ENCODE measurements at places on chromosomes 3 and 15.

DNA sequence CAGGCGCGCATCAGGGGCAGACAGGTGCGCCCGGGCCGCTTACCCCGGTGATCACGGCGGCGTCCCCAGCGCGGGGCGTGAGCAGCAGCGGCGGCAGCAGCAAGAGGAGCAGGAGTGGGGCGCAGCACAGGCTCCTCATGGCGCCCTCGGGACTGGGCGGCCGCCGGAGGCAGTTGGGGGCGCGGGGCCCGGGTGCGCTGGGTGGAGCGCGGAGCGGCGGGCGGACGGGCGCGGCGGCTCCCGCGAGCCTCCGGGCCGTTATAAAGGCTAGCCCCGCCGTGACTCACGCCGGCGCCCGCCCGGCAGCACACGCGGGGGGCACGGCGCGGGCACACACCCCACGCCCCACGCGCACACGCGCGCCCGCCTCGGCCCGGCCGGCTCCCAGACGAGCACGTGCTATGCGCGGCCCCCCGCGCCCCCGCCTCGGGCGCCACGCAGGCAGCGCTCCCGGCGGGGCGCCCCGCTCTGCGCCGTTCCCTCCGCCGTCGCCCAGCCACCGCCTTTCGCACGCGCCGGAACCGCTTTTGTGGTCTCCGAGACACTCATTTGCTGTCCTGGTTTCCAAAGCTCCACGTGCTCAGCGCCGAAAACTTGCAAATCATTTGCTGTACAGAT, at the start of gene PROK2:
Gene PROK2 (minus strand): TSS at position 235 of the 618 bp plus-strand sequence. CDS start 96 bp downstream, at position 139.
- DNase-seq: no peak

GRCh38 chr15:27232876-27233275, 261.9 kb downstream of the GABRG3 start:
- DNase-seq: no peak

DNA sequence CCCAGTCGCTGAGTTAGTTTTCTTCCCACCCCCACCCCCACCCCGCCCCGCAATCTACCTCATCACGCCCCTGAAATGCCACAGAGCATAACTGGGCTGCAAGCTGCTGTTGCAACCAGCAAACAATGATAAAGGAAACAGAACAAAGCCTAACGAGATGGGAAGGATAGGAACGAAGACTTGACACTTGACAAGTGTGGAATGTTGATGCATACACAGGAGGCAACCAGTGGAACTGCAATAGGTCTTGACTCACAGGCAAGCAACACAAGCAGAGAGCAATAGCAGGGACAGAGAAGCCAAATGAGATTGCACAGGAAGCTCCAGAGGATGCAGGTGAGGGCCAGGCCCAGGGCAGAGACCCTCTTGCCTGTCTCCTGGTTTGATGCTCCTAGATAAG, 225.9 kb downstream of the IGSF11 start:
- DNase-seq: no peak

DNA sequence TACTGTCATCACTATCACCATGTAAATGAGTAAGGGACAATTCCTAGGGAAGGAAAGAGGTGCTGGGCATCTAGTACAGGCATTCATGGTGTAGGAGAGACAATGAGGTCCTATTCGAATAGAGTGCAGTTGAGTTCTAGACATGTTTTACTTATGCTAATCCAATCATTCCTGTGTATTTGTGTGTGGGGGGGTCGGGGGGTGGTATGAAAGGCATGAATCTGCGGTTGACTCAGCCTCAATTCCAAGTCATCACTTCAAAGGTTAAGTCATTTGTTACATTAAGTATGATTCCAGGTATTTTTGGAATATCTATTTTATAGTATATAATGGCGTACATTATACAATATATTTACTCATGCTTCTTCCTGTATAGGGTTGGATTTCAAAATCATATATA, 163.1 kb upstream of the GALNT15 start:
- no peak for DNase-seq

- DNase-seq: no peak
Observed at GRCh38 chr3:184812662-184813042, 686 bp downstream of the VPS8 start.

DNA sequence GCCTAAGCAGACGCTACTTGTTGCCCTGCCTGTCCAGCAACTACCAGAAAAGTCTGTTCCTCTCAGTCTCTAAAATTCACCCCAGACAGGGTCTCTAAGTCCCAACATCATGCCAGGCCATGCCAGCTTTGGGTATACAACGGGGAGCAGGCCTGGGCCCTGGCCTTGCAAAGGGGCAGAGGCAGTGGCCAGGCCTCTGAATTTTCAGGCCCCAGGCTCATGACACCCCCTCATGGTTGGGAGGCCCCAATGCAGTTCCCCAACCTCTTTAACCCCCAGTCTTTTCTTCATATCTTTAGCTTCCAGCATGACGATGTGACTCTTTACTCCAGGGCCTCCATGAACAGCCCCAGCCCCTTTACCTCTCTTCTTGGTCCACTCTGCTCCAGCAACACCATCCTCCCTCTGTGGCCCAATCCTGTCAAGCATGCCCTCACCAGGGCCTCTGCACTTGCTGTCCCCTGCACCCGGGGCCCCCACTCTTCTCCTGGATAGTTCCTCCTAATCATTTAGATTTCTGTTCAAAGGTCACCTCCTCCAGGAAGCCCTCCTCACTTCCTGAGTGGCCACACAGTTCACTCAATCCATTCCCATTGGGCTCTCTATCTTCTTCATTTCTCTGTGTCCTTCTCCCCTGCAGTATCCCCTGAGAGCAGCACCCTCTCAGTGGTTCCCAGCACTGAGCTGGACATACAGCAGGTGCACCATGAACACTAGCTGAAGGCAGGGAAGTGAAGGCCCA, 4.8 kb downstream of the IQSEC1 start:
- no peak for DNase-seq

GRCh38 chr3:45553469-45553974, 41.0 kb upstream of the LIMD1 start:
- DNase-seq: no peak

- no peak for DNase-seq
Observed at GRCh38 chr15:36810656-36811449, 231.4 kb downstream of the CDIN1 start.

GRCh38 chr3:11739123-11739522, 95.4 kb upstream of the VGLL4 start:
- no peak for DNase-seq

- DNase-seq: no peak
Observed at GRCh38 chr3:53192608-53193007, 31.6 kb downstream of the PRKCD start.

DNA sequence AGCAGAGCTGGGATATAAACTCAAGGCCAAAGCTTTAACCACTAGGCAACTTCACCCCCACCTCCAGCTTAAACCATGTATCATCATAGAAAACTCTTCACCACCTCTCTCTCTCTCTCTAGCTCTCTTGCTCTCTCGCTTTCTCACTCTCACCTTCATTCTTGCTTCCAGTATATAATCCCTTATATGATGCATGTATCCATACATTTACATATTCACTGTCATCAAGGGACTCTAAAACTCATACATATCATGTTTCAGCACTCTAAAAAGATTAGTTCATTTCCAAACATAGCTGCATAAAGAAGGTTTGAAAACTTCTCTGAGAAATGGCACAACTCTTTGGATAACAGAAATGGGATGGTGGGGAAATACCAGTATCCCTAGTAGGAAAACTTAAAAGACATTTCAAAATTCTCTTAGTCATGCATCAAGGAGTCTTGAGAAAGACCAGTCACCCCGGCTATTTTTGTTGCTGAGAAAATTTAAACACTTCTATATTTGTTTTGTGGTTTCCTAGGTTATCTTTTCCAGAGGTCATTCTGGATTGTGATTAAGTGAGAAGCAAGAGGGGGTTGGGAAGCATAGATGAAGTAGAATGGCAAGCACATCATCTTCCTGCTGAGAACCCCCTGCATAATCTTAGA, 447.8 kb upstream of the THBS1 start:
- DNase-seq: no peak

DNA sequence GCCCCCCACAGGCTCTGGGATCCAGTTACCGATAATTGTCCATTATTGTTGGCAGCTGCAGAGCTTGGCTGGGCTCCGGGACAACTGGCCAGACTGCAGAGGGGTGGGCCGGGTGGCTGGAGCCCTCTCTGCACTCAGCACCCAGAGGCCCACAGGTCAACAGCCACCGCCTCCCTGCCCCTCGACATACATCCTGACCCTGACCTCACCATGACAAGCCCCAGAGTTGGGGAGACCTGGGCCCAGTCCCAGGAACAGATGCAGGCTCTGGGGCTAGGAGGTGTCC, 22.4 kb downstream of the PTH1R start:
- DNase-seq: no peak

- DNase-seq: no peak
Observed at GRCh38 chr3:129518038-129518561, 10.3 kb upstream of the RHO start.

- no peak for DNase-seq
Observed at GRCh38 chr3:196335503-196335948, 2.7 kb downstream of the TM4SF19 start.
